Chondrocyte (in vitro differentiated cells): ENCODE measurements at places on chromosomes 2 and 18.

DNA sequence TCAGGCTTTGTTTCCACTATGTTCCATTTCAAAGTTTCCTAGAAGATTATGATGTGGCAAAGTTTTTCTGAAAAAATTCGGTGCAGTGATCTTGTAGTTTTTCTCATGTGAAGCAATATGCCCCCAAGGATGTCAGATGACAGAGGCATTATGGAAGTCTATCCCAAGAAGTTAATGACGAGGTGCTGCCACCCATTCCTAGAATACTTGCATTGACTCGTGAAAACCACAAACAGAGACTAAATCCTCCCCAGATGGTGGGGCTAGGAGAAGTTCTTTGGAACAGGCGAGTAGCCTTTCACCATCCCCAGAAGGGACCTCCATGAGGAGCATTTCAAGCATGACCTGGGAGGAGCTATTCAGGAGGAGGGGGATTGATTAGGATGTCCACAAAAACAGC, 40.2 kb upstream of the COPS8 start:
- no peak for DNase-seq

GRCh38 chr2:191013682-191013931, 364 bp downstream of the STAT1 start:
- DNase-seq = no peak

DNA sequence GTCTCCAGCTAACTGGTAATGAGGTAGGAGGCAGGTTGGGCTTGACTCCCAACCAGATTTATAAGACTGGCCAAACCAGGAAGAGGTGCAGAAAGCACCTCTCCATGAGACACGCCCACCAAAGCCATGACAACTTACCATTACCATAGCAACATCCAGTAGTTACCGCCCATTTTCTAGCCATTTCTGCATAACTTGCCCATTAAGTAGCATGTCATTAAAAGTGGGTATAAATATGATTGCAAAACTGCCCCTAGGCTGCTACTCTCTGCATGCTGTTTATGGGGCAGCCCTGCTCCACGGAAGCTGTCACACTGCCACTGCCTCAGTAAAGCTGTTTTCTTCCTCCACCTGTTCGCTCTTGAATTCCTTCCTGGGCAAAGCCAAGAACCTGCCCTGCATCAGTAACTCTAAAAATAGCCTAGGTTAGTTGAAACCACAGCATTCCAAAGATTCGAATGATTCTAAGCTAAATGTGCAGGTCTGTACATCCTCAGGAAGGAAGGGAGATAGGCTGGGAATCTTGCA, 131.9 kb downstream of the ATL2 start:
- DNase-seq = no peak

GRCh38 chr2:145744541-145745386, 1224.8 kb upstream of the ZEB2 start:
- DNase-seq = no peak

- DNase-seq = no peak
These were observed 593.9 kb downstream of the NYAP2 start for GRCh38 chr2:225993430-225993829.

DNA sequence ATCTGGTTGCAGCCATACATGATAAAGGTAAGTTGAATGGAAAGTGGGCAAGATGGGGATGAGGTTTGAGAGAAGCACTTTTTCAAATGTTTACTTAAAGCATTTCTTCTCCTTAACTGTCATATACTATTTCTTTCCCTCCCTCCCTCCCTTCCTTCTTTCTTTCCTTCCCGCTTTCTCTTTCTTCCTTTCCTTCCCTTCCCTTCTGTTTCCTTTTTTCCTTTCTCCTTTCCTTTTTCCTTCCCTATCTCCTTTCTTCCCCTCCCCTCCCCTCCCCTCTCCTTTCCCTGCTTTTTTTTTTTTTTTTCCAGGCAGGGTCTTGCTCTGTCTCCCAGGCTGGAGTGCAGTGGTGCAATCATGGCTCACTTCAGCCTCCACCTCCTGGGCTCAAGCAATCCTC, 5.6 kb downstream of the SLC3A1 start:
- DNase-seq = no peak

GRCh38 chr18:79549638-79550000, 130.0 kb upstream of the CTDP1 start:
- no peak for DNase-seq

DNA sequence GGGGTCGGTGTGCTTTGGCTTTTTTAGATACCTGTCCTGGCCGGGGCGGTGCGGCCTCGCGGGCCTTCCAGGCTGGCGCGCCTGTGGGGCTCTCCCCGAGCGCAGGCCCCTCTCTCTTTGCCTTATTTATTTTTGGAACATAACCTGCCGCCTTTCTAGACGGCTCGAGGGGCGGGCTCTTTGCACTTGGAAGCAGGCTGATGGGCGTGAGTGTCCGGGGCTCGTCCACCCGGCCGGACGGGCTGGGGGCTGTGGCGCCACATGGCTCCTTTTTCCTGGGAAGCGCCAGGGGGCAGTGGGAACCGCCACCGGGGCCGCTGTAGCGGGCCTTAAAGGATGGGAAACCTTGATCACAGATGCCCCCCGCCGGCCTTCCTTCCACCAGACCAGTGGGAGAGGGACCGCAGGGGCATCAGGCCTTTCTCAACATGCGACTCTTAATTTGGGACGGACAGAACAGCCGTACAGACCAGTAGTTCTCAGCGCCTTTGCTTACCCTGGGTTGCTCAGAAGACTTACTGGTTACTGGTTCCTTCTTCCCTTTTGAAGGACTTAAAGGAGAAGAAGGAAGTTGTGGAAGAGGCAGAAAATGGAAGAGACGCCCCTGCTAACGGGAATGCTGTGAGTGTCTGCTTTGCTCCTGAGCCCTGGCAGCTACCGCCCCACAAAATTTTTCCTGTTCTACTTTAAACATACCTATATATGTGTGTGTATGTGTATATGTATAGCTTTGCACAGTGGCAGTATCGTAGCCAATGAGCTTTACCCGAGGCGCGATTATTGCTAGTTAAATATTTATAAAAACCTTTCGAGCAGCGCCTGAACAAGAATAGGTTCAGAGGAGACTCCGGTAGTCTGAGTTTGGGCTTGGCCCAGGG, 2.7 kb downstream of the PTMA start:
- no peak for DNase-seq

GRCh38 chr2:208129744-208130711, at the start of gene CRYGC:
TSS of gene CRYGC (minus strand) at chr2:208129828. CDS start at chr2:208129792, 36 bp downstream.
- DNase-seq = no peak

DNA sequence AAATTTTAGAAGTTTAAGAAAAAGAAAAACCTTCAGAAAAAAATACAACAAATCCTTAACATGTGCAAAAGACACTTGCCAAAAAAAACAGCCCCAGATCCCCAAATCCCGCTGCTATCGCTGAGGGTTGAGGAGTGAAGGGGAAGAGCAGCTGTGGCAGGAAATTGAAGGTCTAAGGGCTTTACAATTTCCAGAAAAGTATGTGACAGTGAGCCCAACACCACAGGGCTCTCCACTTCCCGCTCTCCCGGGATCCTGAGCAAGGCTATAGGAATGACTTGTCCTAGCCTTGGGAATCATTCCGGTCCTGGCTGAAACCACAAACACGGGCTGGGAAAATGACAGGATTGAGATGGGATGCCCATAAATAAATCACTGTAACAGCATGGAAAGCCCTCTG, 191.4 kb downstream of the TMEM163 start:
- DNase-seq = no peak

GRCh38 chr2:62974999-62975398, 75.6 kb upstream of the OTX1 start:
- no peak for DNase-seq

DNA sequence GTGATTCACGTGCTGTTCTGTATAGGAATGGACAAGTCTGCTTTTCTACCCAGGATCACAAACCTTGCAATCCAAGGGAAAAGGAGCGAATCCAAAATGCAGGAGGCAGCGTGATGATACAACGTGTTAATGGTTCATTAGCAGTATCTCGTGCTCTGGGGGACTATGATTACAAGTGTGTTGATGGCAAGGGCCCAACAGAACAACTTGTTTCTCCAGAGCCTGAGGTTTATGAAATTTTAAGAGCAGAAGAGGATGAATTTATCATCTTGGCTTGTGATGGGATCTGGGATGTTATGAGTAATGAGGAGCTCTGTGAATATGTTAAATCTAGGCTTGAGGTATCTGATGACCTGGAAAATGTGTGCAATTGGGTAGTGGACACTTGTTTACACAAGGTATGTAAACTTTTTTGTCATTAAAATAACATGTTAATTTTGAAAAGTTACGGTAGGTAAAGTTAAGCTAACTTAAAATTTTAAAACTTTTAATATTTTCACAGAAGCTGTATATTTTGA, 33.0 kb downstream of the PPM1B start:
- no peak for DNase-seq

GRCh38 chr18:692824-693223, 19.6 kb downstream of the ENOSF1 start:
- DNase-seq = no peak

DNA sequence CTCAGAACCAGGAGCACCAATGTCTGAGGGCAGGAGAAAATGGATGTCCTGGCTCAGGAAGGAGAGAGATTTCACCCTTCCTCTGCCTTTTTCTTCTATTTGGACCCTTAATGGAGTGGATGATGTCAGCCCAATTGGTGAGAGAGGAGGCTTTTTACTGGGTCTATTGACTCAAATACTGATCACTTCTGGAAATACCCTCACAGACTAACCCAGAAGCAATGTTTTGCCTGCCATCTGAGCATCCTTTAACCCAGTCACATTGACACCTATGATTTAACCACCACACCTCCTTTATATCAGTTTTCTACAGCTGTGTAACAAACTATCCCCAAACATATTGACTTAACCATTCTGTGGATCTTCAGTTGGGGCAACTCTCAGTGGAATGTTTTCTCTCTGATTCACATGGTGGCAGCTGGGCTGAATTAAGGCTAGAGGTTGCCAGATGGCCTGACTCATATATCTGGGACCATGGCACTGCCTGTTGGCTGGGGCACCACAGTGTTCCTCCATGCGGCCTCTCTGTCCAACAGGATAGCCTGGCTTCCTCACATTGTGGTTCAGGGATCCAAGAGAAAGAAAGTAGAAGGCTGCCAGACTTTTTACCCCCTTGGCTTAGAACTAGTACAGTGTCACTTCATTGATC, 18.2 kb upstream of the MBOAT2 start:
- no peak for DNase-seq

- no peak for DNase-seq
These were observed 1.1 kb downstream of the MREG start for GRCh38 chr2:216012133-216012829.

DNA sequence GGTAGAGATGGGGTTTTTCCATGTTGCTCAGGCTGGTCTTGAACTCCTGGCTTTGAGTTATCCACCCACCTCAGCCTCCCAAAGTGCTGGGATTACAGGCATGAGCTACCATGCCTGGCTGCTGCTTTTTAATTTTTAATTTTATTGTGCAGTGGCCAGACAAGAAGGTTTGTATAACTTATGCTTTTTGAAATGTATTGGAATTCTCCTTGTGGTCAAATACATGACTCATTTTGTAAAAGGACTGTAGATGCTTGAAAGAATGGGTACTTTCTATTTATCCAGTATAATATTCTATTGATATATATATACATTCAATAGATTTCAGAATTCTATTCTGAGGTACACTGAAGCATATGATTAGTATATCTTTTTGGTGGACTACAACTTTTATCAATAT, 82.6 kb upstream of the ST3GAL5 start:
- no peak for DNase-seq

DNA sequence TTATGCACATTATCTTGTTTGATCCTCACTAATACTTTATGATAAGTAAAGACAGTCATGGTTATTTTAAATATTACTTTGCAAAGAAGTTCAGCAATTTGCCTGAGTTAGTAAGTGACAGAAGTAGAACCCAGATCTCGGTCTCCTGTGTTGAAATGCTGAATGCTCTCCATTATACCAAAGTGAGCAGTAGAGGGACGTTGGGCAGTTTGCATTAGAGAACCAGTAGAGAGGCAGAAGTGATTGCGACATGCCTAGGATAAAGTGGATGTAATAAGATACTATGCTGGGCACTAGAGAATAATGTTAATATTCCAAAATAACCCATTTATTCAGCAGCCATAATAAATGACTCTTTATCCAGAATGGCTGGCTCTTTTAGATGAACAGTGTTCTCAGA, 201.0 kb downstream of the PMAIP1 start:
- DNase-seq = no peak

DNA sequence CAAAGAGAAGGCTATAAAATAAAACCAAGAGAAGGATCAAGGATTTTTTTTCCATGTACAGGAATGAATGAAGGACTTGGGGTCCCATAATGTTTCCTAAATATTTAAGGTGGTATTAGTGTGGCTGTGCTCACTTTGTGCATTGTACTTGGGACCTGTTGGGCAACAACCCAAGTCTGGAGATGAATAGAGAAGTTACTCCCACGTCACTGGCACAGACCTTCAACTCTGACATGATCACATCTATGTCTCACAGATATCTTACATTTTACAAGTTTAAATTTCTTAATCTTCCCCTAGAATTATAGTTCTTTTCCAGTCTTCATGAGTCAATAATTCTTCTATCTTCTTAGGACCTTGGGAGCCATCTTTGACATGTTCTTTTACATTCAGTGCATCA, 133.4 kb downstream of the PLCL1 start:
- no peak for DNase-seq

- DNase-seq = no peak
These were observed 259.7 kb downstream of the CDH19 start for GRCh38 chr18:66344227-66344626.

- DNase-seq = no peak
These were observed 211.4 kb upstream of the LRRTM1 start for GRCh38 chr2:80515964-80516363.

- no peak for DNase-seq
These were observed 69.3 kb downstream of the LBH start for GRCh38 chr2:30300456-30301221.

GRCh38 chr2:98846041-98846440, 90.0 kb downstream of the CRACDL start:
- no peak for DNase-seq

GRCh38 chr2:63734510-63734909, 107.2 kb upstream of the UGP2 start:
- DNase-seq = no peak

DNA sequence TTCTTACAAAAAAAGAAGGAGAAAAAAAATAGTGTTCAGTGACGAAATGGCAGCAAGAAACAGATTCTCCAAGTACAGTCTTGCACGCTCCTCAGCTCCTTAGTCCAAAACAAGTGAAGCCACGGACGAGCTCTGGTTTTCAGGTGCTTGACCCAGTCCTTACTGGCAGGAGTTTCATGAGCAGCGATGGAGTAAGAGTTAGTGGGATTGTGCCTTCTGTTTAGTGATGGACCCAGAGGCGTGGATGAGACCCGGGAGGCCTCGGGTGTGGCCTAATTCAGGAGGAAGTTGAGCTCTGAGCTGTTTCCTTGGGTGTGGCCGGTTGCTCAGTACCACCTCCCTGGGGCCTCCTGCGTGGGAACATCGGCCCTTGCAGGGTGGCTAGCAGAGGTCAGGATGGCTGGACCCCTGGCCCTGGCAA, 52.0 kb downstream of the KIF5C start:
- no peak for DNase-seq
